ENCODE measurements at places on chromosomes 4 and X.

- DNase-seq, result no peak
Observed at GRCh38 chr4:169202145-169202699, 68.5 kb downstream of the SH3RF1 start.

DNA sequence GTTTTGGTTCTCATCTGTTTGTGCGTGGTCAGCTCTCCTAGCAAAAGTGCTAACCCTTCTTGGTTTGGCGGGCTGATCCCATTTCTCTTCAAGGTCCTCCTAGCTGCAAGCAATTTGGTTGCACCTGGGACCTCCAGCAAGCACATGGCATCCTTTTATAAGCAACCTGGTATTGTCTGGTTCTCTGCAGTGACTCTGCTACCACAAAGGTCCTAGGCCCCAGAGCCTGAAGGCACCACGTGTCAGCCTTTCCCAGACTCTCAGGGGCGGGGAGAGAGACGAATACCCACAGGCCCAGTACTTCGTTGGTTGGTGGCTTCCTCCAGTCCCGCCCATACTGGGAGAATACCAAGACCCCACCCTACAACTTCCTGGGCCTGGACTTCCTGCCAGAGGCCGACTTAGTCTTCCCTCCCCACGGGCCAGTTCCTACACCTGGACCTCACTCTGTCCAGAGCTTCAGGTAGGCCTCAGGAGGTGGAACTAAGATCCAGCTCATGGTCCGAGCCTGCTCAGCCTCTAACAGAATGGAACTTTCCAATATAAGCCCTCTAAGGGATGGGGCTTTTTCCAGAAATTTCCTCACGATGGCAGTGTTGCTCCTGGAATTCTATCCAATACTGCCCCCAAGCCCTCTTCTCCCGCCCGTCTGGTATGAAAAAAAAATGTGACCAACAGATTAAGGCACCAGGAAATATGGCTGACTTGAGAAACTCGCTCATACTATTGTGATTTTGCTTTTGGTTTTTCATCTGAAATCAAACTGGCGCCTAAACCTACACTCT, 192.5 kb upstream of the STK26 start:
- DNase-seq, result peak; percentile 22

- no peak for DNase-seq
Observed at GRCh38 chr4:26433556-26433955, 56.7 kb downstream of the CCKAR start.

GRCh38 chr4:150230561-150230960, 152.3 kb downstream of the DCLK2 start:
- no peak for DNase-seq

All from stimulated activated CD4-positive, alpha-beta T cell treated with anti-CD3 and anti-CD28 coated beads, TNF-alpha, amount 100 ng/mL, for 48 hours (primary cell).